Activated CD4-positive, alpha-beta T cell treated with anti-CD3 and anti-CD28 coated beads for 36 hours (primary cell): ENCODE measurements at places on chromosomes 16 and 17. TPM values are rescaled to one million over a fixed set of nuclear protein-coding genes. Genes with fewer than 3 reads are reported as not detected.

The TMEM88 gene
- total RNA-seq: 5.6 TPM

DNA sequence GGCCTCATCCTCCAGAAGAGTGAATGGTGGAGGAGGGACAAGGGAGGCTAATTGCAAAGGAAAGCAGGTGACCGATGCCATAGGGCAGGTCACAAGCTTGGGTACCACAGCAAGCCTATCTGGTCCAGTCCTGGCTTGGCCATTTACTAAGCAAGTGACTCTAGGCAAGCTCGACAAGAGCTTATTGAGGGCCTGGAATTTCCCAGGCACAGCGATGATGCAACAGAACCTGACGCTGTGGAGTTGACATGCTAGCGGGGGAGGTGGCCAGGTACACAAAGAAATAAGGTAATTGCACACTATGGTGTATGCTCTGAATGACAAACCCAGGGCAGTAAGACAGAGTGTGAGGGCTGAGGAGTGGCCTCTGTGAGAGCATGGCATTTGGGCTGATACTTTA is 98.5 kb downstream of the PGS1 start:
- H3K27me3 ChIP-seq: no peaks in the 10 kb centered on the region
- H3K36me3 ChIP-seq: no peaks in the 10 kb centered on the region
- no peak for DNase-seq
- no peak overlapping the region for H3K4me3 ChIP-seq
- peaks cover 4% of the 10 kb centered on the region for H3K4me1 ChIP-seq

DNA sequence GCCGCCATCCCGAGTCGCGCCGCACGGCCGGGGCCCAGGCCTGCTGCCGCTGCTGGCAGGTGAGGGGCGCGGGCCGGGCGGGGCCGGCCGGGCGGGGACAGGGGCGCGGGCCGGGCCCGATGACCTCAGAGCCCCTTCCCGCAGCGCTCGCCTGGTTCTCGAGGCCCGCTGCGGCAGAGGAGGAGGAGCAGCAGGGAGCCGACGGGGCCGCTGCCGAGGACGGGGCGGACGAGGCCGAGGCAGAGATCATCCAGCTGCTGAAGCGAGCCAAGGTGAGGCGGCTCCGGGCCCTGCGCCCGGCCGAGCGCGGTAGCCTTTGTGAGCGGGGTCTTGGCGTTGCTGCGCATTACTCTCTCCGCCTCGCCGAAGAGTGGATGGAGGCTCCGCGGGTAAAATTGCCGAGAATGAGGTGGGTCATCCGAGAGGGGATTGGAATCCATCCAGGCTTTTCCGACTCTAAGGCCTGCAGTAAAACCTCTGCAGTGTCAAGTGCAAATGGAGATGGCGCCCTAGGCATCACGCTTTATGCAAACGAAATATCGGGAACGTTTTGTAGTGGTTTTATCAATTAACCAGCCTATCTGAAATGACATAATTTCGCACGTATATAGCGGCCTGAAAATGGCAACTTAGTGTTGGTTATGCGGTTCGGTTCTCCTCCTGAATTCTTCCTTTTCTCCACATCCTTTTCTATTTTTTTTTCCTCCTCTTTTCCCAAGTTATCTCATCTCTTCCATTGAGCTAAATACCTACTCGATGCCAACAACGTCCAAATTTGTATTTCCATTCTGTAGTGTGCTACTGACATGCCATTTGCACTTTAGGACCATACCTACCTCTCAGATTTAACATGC is 577 bp downstream of the TTC19 start:
- H3K36me3 ChIP-seq: peaks cover 48% of the 10 kb centered on the region
- peak overlapping the region; percentile 95 for H3K27ac ChIP-seq
- H3K4me3 ChIP-seq: peak overlapping the region; percentile 90
- peak; percentile 69 for DNase-seq
- no peaks in the 10 kb centered on the region for H3K27me3 ChIP-seq

DNA sequence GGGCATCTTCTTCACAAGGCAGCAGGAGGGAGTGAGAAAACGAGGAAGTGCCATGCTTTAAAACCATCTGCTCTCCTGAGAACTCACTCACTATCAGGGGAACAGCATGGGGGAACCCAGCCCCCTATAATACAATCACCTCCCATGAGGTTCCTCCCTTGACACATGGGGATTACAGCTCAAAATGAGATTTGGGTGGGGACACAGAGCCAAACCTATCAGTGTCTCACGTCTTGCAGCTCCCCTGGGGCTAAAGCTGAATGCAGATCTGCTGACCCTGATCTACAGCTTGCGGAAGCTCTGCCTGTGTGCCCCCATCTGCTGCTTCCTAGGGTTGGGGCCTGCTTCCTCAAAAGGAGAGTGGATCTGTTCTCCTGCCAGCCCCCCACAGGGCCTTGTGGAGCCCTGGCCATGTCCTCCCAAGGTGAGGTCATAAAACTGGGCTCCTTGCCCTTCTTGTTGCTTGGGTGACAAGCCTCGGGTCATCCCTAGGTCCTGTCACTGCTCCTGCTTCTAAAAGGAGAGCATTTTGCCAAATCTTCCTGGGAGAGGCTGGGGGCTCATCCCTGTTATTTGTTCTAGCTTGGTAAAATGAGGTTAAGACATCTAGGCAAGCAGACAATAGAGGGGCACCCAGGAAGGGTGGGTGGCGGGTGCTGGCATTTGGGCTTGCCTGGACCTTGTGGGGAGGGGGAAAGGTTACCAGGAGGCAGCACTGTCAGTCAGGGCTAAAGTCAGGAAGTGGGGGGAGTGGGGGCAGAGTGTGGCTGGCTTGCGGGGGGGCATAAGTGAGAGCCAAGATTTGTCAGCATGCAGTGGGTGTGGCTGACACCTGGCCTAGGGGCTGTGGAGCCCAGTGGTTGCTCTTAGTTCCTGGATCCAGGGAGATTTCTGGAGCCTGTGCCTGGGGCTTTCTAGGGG is 16.0 kb downstream of the KRT33A start:
- no peak overlapping the region for H3K4me3 ChIP-seq
- no peak for DNase-seq

The HS3ST2 gene
- total RNA-seq: not detected

DNA sequence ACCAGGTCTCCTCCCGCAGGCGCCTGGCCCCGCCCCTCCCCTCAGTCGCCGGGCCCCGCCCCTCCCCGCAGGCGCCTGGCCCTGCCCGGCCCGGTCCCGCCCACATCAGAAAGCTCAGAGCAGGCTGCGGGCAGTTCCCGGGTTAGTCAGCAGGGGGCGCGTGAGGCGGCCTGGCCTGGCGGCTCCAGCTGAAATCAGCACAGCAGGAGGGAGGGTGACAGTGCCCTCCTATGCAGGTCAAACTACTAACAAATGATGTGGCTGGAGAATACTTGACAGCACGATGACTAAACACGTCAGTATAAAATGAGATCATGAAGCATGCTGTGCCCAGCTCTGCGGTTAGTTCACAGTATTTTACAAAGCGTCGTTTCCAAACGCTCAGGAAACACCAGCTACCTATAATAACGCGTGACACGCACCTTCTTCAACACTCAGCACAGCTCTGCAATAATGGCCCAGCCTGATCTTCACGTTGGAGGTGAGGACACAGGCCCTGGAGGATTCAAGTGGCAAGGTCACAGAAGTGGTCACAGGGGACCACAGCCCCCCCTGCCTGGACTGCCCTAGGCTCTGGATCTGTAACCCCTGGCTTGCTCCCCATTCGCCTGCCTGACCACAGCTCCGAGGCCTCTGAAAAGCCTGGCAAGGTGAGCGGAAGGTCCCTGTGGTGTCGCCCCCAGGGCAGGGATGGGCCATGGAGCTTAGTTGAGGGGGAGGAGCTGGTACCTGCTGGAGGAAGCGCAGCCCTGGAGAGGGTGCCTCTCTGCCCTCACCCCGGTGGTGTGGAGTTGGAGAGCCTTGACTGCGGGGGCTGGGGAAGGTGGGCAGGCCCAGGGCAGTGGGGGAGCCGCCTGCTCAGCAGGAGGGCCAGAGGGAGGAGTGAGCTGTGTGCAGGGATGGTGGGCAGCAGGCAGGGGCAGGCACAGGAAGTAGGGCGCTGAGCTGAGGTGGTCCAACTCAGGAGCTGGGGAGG is 81.2 kb downstream of the KCNJ12 start:
- H3K36me3 ChIP-seq: no peaks in the 10 kb centered on the region
- DNase-seq: peak; percentile 96
- peaks cover 21% of the 10 kb centered on the region for H3K4me1 ChIP-seq
- H3K4me3 ChIP-seq: no peak overlapping the region

The SLC16A13 gene
- total RNA-seq: 9.6 TPM

- H3K27ac ChIP-seq: no peak overlapping the region
- no peaks in the 10 kb centered on the region for H3K27me3 ChIP-seq
- peak overlapping the region; percentile 28 for H3K4me3 ChIP-seq
- DNase-seq: peak; percentile 88
- H3K36me3 ChIP-seq: peaks cover 15% of the 10 kb centered on the region
- H3K4me1 ChIP-seq: peaks cover 15% of the 10 kb centered on the region
Observed at GRCh38 chr17:82414548-82415281, 3.4 kb upstream of the HEXD start.

The ABCA10 gene
- 0.32 TPM for total RNA-seq

DNA sequence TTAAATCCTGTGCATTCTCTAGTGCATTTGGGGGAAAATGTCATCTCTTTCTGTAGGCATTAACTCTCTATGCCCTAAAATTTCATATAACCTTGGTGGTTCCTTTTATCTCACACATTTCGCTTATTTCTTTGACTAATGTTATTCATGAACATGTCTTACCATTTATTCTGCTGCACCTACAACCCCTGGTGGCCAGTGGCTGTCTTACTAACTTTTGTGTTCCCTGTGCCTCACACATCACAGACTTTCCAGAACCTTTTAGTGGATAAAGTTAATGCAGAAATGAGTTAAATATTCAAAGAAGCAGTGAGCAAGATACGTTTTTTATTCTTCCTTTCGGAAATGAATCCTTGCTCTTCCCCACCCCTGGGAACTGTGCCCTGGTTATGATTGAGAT is 111.9 kb downstream of the CDH13 start:
- no peak overlapping the region for H3K4me3 ChIP-seq
- DNase-seq: no peak
- H3K36me3 ChIP-seq: no peaks in the 10 kb centered on the region

The KRT32 gene
- total RNA-seq: not detected

GRCh38 chr17:20095336-20096080 is 86.3 kb downstream of the SPECC1 start:
- H3K4me1 ChIP-seq: no peaks in the 10 kb centered on the region
- no peak for DNase-seq
- H3K27ac ChIP-seq: no peak overlapping the region
- peaks cover 1% of the 10 kb centered on the region for H3K27me3 ChIP-seq
- H3K36me3 ChIP-seq: no peaks in the 10 kb centered on the region
- no peak overlapping the region for H3K4me3 ChIP-seq

GRCh38 chr17:32693194-32693897 is 183.6 kb downstream of the MYO1D start:
- no peak overlapping the region for H3K27ac ChIP-seq
- no peaks in the 10 kb centered on the region for H3K36me3 ChIP-seq
- H3K4me3 ChIP-seq: no peak overlapping the region
- H3K27me3 ChIP-seq: peaks cover 4% of the 10 kb centered on the region

- H3K27me3 ChIP-seq: no peaks in the 10 kb centered on the region
- peaks cover 19% of the 10 kb centered on the region for H3K4me1 ChIP-seq
- DNase-seq: no peak
- H3K4me3 ChIP-seq: no peak overlapping the region
- no peak overlapping the region for H3K27ac ChIP-seq
- H3K36me3 ChIP-seq: peaks cover under 1% of the 10 kb centered on the region
Observed at GRCh38 chr16:11188801-11189740, 66.9 kb downstream of the SOCS1 start.

GRCh38 chr16:77679901-77680300 is 42.4 kb upstream of the NUDT7 start:
- no peak overlapping the region for H3K4me3 ChIP-seq
- no peaks in the 10 kb centered on the region for H3K4me1 ChIP-seq
- peaks cover 18% of the 10 kb centered on the region for H3K27me3 ChIP-seq
- no peaks in the 10 kb centered on the region for H3K36me3 ChIP-seq
- DNase-seq: no peak
- H3K27ac ChIP-seq: no peak overlapping the region

The TMIGD1 gene
- total RNA-seq: not detected

The FAM20A gene
- not detected for total RNA-seq

The CHST5 gene
- 0.40 TPM for total RNA-seq

GRCh38 chr17:32914181-32914580 is 13.8 kb upstream of the TMEM98 start:
- H3K4me3 ChIP-seq: no peak overlapping the region
- peaks cover 17% of the 10 kb centered on the region for H3K4me1 ChIP-seq
- no peaks in the 10 kb centered on the region for H3K36me3 ChIP-seq

The CNTNAP4 gene
- total RNA-seq: not detected

The C16orf96 gene
- 0.18 TPM for total RNA-seq

GRCh38 chr16:22239131-22239805 is 33.2 kb downstream of the EEF2K start:
- no peak overlapping the region for H3K4me3 ChIP-seq
- peaks cover 29% of the 10 kb centered on the region for H3K4me1 ChIP-seq
- peaks cover 16% of the 10 kb centered on the region for H3K36me3 ChIP-seq
- H3K27me3 ChIP-seq: no peaks in the 10 kb centered on the region
- H3K27ac ChIP-seq: no peak overlapping the region

GRCh38 chr16:89344458-89344834 is 126.9 kb downstream of the ZNF778 start:
- H3K27me3 ChIP-seq: no peaks in the 10 kb centered on the region
- peaks cover 27% of the 10 kb centered on the region for H3K36me3 ChIP-seq
- no peak overlapping the region for H3K4me3 ChIP-seq
- peaks cover 85% of the 10 kb centered on the region for H3K4me1 ChIP-seq
- no peak overlapping the region for H3K27ac ChIP-seq

The ZG16 gene
- not detected for total RNA-seq

DNA sequence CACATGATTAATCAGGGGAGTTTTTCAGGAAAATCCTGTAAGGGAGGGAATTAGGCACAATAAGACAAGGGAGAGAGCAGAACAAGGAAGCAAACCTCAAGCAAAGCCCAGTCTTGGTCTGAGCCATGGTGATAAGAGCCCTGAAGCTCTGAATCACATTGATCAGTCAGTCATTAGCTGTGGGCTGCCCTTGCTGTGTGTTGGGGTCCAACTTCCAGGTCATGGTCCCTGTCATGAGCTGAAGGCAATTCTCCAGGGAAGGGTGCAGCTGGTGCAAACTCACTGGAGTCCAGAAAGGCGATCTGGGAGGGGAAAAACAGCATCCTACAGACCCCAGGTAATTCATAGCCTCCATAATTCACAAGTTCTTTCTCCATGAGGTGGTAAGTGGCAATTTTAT is 89.9 kb downstream of the CYLD start:
- H3K27me3 ChIP-seq: peaks cover 8% of the 10 kb centered on the region
- no peaks in the 10 kb centered on the region for H3K36me3 ChIP-seq
- DNase-seq: no peak
- H3K4me3 ChIP-seq: no peak overlapping the region

GRCh38 chr16:71903608-71904007 is 8.3 kb downstream of the IST1 start:
- no peak for DNase-seq
- H3K36me3 ChIP-seq: peaks cover 27% of the 10 kb centered on the region
- no peak overlapping the region for H3K4me3 ChIP-seq

GRCh38 chr17:78726513-78726912 is 55.6 kb downstream of the CYTH1 start:
- H3K27me3 ChIP-seq: no peaks in the 10 kb centered on the region
- peak overlapping the region; percentile 47 for H3K4me3 ChIP-seq
- peaks cover 92% of the 10 kb centered on the region for H3K4me1 ChIP-seq

The TPSG1 gene
- total RNA-seq: not detected

- no peaks in the 10 kb centered on the region for H3K27me3 ChIP-seq
- H3K4me3 ChIP-seq: no peak overlapping the region
Observed at GRCh38 chr16:89343501-89344457, 126.3 kb downstream of the ZNF778 start.
